ENCODE measurements at places on chromosomes 3 and 15. TPM values are rescaled to one million over a fixed set of nuclear protein-coding genes. Genes with fewer than 3 reads are reported as not detected.
A peak's percentile ranks its signal among the peaks of the same experiment; 100 is the strongest.

GUCA1C gene
- total RNA-seq, result not detected

LRRC3B gene
- not detected for total RNA-seq

PPP2R3A gene
- 6.8 TPM for total RNA-seq

EID1 gene
- total RNA-seq, result 212 TPM

LPP gene
- total RNA-seq, result 1,568 TPM

DNA sequence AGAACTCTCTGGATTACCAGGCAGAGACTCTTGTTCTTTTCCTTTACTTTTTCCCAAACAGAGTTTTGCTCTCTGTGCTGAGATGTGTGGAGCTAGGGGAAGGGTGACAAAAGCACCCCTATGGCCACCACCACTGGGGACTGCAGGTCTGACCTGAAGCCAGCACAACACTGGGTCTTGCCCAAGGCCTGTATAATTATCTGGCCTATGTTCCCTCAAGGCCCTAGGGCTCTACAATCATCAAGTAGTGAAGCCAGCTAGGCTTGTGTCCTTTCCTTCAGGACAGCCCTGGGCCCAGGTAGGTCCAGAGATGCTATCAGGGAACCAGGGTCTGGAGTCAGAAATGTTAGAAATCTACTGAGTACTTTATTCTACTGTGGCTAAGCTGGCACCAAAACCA lies 28.4 kb downstream of the MYO1E start:
- peaks cover 13% of the 10 kb centered on the region for H3K4me1 ChIP-seq
- no peak for DNase-seq
- H3K27me3 ChIP-seq, result no peaks in the 10 kb centered on the region
- no peak overlapping the region for H3K27ac ChIP-seq

DNA sequence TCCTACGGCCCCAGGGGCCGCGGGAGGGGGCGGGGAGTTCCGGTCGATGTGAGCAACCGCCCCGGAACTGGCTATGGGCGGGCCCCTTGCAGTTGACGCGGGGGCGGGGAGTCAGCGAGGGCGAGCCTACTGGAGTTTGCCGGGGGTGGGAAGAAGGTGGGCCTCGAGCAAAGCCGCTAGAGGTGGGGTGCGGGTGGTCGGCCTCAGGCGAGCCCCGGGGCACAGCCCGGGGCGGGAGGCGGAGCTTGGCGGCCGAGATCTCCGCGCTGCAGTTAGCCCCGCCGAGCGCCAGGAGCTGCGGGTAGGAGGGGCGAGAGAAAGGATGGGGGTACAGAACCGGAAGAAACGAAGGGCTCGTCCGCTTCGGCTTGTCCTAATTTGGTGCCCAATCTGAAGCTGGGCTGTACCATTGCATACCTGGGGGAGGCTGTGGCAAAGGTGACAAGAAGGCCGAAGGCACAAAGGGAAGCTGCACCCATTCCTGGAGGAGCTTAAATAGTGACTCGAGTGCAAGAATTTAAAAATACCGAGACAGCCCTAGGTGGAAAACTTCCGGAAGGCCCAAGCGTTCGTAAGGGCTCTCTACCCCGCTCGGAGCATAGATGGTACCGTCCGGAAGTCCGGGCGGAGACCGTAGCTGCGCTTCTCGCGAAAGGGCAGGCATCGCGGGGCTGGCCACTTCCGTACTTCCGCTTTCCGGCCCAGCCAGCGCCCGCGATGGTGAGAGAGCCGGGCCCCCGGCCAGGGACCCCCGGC lies at the start of the genes ARPC4 and TADA3:
TSS of gene ARPC4 (plus strand) at position 678 of the 756 bp plus-strand sequence. CDS start at position 718, 40 bp downstream.
TSS of gene TADA3 (minus strand) at position 69 of the 756 bp plus-strand sequence. CDS start 1,007 bp downstream, outside the sequence.
- peak; percentile 83 for DNase-seq
- peak within 1 kb of the TSS; percentile 99 for H3K27ac ChIP-seq
- peaks cover 17% of the 10 kb centered on the region for H3K4me1 ChIP-seq
- peaks cover 20% of the 10 kb centered on the region for H3K36me3 ChIP-seq

- no peak for DNase-seq
- no peak within 1 kb of the TSS for H3K4me3 ChIP-seq
- H3K4me1 ChIP-seq, result no peaks in the 10 kb centered on the region
- no peak within 1 kb of the TSS for H3K27ac ChIP-seq
- no peaks in the 10 kb centered on the region for H3K36me3 ChIP-seq
Observed at GRCh38 chr3:111595232-111595631, at the start of gene ZBED2. Gene ZBED2, minus strand, starts transcription at chr3:111595346. Its CDS starts 1,145 bp downstream, at chr3:111594201.

- H3K4me1 ChIP-seq, result peaks cover 29% of the 10 kb centered on the region
- H3K27ac ChIP-seq, result no peak within 1 kb of the TSS
- no peak within 1 kb of the TSS for H3K4me3 ChIP-seq
- no peak for DNase-seq
- H3K36me3 ChIP-seq, result no peaks in the 10 kb centered on the region
Observed at GRCh38 chr3:187197335-187197649, at the start of gene RTP1. Gene RTP1, plus strand, starts transcription at chr3:187197486. Its CDS starts 30 bp downstream, at chr3:187197516.

GRCh38 chr3:135927155-135927554 lies 38.4 kb upstream of the PPP2R3A start:
- H3K27me3 ChIP-seq, result no peaks in the 10 kb centered on the region
- H3K27ac ChIP-seq, result no peak overlapping the region
- no peak overlapping the region for H3K4me3 ChIP-seq

GRCh38 chr15:39025321-39025720 lies 460.7 kb upstream of the RASGRP1 start:
- H3K4me1 ChIP-seq, result no peaks in the 10 kb centered on the region
- no peaks in the 10 kb centered on the region for H3K36me3 ChIP-seq
- DNase-seq, result no peak

DNA sequence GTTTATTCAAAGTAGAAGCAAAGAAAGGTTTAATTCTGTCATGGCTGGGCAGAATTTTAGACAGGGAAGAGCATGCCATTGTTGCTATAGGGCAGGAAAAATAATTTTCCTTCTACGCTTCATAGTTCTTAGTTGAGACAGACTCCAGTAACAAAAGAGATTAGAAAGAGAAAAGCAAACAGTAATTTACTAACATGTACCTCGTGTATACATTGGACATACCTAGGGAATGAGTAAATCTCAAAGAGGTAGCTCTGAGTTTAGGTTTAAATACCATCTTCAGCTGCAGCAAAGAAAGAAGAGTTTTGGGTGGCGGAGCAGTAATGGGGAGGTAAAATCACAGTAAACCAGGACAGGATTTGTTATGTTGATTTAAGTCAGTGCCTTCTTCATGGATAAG lies 416.1 kb downstream of the EPHA6 start:
- H3K4me1 ChIP-seq, result no peaks in the 10 kb centered on the region
- no peak overlapping the region for H3K27ac ChIP-seq
- no peak overlapping the region for H3K4me3 ChIP-seq
- H3K27me3 ChIP-seq, result no peaks in the 10 kb centered on the region
- no peak for DNase-seq

DNA sequence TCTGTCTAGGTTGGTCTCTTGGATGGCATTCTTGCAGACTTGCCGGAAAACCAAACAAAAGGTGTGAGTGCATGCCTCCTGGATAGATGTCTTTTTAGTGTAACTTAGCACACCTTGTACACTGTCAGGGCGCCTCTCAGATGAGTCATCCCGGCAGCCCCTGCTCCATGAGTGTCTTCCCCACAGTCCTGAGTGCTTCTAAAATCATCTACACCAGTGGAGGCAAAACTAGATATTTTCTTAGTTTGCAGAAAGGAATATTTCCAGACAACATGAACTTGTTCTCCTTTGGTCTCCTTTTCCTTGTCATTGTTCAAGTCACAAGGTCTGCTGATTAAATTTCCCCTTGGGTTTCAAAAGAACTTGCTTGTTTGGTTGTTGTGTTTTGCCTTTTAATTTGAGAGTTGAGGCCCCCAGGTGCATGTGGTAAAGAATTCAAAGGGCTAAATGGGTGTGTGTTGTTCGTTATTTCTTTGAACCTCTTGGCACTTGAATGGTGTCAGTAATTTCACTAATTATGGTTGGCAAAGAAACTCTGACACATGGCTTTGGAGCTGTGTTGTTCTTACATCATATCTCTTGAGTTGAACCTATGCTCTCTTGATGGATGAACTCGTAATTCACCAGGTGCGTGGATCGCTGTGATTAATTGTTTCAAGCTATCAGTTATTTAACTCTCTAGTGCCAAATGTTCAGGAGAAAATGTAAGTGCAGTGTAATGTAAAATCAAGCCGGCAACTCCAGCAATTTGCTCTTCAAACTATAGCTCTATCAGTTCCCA lies 98.2 kb downstream of the IGF1R start:
- H3K36me3 ChIP-seq, result no peaks in the 10 kb centered on the region
- no peak overlapping the region for H3K4me3 ChIP-seq
- no peak overlapping the region for H3K27ac ChIP-seq
- no peak for DNase-seq

GRCh38 chr3:5186089-5186857 lies 1.2 kb upstream of the EDEM1 start:
- no peak for DNase-seq
- H3K4me3 ChIP-seq, result peak overlapping the region; percentile 94
- H3K36me3 ChIP-seq, result peaks cover 6% of the 10 kb centered on the region
- H3K27ac ChIP-seq, result peak overlapping the region; percentile 31
- H3K27me3 ChIP-seq, result no peaks in the 10 kb centered on the region

- no peak overlapping the region for H3K4me3 ChIP-seq
- no peaks in the 10 kb centered on the region for H3K27me3 ChIP-seq
- no peak for DNase-seq
- no peaks in the 10 kb centered on the region for H3K36me3 ChIP-seq
- peaks cover 22% of the 10 kb centered on the region for H3K4me1 ChIP-seq
Observed at GRCh38 chr3:51336261-51336660, 48.8 kb upstream of the MANF start.

Measured in thoracic aorta (tissue), 2 donors.